OCI-M1 (cell line): ENCODE measurements at places on chromosomes 6 and 20.

DNA sequence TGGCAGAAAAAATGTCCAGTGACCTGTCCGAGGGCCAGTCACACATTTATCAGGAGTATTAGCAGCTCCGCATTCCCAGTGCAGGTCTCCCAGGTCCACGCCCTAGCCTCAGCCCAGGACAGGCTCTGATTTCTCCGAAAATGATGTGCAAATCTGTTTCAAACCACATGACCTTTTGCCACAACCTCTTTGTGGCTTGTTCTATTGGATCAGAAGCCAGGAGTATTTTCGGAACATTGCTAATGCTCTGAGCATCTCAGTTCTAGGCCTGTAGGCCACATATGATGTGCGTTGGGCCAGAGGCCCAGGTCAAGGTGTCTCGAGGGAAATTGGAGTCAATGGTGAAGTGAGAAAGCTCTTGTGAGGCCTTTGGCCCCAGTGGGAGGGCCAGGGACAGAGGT is 40.4 kb downstream of the SNX5 start:
- DNase-seq = no peak

- no peak for DNase-seq
Observed at GRCh38 chr6:35664945-35665344, 23.8 kb downstream of the FKBP5 start.

DNA sequence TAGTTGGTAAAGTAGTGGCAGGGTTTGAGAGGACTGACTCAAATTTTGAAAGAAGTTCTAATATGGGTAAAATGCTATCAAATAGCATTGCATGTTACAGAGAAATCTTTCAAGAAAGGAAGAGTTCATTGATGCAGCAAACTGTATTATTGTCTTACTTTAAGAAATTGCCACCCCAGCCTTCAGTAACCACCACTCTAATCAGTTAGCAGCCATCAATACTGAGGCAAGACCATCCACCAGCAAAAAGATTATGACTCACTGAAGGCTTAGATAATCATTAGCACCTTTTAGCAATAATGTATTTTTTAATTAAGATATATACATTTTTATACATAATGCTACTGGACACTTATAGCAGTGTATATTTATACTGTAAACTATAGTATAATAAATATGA is 138.9 kb downstream of the CDK19 start:
- DNase-seq = no peak

GRCh38 chr6:106556368-106556960 is 72.8 kb downstream of the RTN4IP1 start:
- DNase-seq = peak; percentile 73

DNA sequence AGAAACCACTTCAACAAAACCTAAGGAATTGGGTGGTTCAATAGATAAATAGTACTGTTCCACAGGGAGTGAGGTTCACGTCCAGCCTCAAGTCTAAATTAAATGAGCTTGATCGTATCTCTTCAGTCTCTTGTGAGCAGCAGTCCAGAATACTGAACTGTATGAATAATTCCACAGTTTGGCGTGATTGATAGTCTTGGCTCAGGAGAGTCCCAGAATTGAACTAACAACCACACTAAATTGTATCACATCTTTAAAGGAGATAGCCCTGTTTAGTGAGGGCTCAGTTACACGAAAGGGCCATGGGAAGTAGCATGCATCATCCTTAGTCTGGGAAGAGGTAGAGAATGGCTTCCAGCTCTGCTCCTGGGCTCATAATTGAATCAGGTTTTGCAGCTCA is 224.6 kb downstream of the PACRG start:
- no peak for DNase-seq

- no peak for DNase-seq
Observed at GRCh38 chr6:119781365-119781764, 431.8 kb upstream of the MAN1A1 start.

DNA sequence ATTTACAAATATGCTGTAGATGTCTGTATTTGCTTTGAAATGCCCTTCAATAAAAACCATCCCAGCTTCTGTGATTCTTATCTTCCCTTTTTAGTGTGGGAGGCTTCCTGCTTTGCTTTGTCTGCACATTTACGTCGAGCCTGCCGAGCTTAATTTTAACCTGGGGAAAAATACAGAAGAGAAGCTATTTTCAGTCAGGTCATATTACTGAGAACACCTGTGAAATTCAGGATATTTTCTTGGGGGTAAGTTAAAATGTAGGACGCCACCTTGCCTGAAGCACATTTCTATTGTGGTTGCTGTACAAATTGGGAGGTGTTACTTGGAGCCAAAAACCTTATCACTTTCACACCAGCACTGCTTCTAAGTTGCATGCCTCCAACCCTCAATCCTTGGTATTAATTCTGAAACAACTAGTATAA is 43.6 kb upstream of the FUCA2 start:
- peak; percentile 89 for DNase-seq

GRCh38 chr6:39210450-39210849 is 18.8 kb downstream of the KCNK5 start:
- DNase-seq = no peak

DNA sequence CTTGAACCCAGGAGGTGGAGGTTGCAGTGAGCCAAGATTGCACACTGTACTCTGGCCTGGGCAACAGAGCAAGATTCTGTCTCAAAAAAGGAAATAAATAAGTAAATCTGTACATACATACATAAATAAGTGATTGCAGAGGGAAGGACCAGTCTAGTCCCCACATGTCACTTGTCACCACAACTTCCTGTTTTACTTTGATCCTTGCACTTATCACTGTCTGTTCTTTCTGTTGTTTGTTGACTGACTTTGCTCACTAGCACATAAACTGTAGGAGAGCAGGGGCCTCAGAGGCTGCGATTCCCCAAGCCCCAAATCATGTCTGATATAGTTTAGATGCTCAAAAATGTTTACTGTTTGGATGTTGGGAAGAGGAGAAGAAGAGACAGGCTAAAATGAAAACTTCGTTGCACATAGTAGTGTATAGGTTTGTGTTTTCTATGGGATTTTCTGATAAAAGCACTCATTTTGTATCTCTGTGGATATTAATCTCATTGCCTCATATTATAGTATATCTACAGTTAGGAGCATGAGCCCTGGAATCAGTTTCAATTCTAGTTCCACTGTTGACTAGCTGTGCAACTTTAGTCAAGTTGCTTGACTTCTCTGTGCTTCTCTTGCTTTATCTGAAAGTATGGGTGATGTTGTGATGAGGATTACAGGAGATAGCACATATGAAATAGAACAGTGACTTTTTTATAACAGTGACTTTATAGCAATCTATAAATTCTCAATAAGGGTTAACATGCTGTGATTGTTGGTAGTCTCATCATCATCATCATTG is 165.0 kb downstream of the TBC1D7 start:
- DNase-seq = peak; percentile 58

GRCh38 chr20:63885264-63886053 is 9.5 kb upstream of the DNAJC5 start:
- no peak for DNase-seq

DNA sequence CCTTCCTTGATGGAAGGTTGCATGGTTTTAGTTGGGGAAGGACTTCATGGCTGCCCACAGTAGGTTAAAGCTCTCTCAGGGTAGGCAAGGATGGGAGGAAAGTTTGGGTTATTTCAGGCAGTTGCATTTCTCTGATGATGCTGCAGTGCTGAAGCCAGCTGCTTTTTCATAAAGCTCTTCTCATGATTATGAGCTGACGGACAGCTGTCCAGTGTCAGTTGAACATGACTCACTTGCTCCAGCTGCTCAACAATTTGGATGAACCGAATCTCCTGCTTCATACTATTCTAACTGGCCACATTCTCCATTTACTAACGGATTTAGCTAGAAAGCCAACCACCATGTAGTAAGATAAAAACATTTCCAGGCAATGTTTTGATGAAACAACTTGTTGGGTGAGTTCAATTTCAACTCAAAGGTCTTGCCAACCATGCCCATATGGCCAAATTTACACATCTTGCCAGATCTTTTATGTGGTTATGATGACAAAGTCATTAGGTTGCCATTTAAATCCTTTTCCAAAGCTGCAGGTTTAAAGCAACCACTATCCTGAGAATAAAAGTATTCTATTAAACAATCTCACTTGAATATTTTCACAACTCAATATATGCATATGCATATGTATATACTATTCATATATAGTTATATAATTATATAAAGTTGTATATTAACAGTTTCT is 125.9 kb downstream of the HS3ST5 start:
- DNase-seq = peak; percentile 16

DNA sequence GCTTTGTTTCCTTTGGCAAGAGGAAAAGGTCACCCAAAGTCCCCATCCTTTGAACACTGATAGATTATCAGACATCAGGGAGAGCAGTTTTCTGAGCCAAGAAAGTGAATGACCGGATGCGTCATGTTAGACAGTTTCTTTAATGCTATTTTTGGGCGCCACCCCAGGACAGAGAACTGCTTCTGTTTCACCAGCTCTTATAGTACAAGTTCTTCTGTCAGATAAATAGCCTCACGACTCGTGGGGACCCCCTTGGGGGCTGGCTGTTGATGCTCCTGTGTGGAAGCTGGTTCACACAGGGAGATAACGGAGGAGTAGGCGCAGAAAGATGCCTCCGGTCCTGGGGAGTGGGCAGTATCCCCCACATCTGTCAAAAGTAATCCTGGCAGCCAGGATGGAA is 54.6 kb downstream of the NPEPL1 start:
- no peak for DNase-seq

- no peak for DNase-seq
Observed at GRCh38 chr20:10061641-10062040, 26.9 kb downstream of the ANKEF1 start.

DNA sequence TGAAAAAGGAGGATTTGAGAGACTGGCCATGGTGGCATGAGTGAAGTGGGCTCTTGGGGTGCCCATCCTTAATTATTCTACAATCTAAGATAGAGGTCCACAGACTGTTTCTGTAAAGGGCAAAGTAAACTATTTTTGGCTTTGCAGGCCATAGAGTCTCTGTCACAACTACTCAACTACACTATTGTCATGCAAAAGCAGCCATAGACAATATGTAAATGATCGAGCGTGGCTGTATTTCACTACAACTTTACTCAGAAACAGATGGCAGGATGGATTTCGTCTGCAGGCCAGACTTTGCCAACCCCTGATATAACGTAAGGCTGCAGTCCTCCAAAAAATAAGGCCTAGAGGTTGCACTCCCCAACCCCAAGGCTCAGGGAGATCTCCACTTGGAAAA is 58.2 kb upstream of the NAA20 start:
- no peak for DNase-seq

- DNase-seq = peak; percentile 82
Observed at GRCh38 chr6:159969204-159969912, 476 bp downstream of the IGF2R start.

DNA sequence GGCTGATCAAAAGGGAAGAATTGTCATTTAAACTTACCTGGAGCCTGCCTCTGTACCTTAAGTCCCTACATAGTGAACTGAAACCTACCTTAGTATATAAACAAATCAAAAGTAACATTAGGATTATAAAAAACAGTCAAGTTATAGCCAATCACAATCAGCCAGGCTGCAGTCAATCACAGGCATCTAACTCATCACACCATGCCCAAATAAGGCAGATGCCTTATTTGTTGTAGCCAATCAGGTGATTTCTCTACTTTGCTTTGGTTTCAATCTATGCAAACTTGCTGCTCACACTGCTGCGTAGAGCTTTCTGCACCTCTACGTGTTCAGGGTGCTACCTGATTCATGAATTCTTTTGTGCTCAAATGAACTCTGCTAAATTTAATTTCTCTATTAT is 18.3 kb upstream of the DEFB113 start:
- DNase-seq = no peak

DNA sequence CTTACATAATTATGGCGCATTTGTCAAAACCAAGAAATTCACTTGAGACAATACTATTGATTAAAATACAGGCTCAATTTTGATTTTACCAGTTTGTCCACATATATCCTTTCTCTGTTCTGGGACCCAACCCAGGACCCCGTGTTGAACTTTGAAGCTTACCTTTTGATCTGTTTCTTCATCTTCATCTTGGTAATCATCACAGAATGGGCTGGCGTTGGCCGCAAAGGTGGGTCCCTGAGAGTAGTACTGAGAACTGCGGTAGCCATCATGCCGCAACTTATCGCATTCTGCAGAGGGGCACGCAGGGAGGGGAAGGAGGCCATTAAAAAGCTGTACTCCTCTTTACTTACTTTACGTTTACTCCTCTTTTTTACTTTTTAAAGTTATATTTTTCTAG is 26.1 kb downstream of the NHSL1 start:
- DNase-seq = no peak

GRCh38 chr20:44319839-44320422 is 8.9 kb upstream of the FITM2 start:
- no peak for DNase-seq

GRCh38 chr20:40892642-40893041 is 136.0 kb upstream of the TOP1 start:
- no peak for DNase-seq

GRCh38 chr6:41728073-41728936 is 7.1 kb downstream of the TFEB start:
- DNase-seq = no peak
